ACHN (cell line): ENCODE measurements at places on chromosomes 3 and 15.

DNA sequence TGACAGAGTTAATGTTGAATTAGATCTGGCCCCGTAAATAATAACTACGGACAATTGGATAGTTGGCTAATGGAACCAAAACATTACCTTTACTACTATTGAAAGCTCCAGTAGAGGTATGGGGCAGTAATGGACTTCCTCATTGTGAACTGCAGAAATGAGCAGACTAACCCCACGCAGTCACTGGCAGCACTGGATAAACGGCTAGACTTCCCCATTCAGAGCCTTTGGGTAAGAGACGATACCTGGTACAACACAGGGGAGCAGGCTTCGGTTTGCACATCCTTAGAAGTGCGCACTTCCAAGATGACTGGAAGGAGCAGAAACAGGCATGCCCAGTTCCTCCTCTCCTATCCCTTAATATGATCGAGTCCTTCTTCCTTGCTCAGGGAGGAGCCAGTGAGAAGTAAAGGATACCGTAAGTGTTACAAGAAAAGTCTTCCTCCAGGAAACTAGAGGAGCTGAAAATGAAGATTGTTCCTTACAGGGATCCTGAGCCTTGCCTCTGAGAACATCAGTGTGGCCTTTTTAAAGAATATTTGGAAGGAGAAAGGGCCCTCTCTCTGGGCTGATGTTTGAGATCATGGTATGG is 100.5 kb upstream of the NECTIN3 start:
- DNase-seq = no peak

DNA sequence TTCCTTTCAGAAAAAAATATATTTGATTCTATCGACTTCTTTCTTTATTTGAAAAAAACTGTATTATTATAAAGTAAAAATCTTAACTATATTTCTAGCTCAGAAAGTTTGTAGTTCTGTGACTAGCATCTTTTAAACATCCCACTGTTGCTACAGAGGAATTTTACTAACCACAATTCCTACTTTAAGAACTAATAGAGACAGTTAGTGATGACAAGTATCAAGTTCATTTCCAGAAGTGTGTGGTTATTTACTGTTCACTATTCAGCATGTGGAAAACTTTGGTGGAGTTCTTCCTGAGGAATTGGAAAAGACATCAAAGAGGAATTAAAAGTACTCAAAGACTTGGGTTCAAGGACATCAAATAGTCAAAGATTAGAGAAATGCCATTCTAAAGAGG is 524.1 kb upstream of the CBLB start:
- DNase-seq = no peak

GRCh38 chr15:51076524-51077220 is 18.0 kb downstream of the TNFAIP8L3 start:
- no peak for DNase-seq

DNA sequence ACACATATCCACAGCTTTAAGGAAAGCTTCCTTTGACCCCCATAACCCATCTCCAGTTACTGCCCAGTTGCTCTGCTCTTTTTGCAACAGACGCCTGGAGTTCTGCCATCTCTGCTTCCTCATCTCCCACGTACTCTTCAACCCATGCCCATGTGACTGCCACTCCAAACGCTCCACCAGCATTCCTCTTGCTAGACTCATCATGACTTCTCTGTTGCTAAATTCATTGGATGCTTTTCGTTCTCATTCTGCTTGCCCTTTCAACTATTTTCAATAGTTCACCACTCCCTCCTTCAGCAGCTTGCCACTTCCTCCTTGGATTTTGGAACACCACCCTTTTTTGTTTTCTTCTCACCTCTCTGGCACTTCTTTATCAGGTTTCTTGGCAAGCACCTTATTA is 2.7 kb upstream of the KNSTRN start:
- peak; percentile 92 for DNase-seq

DNA sequence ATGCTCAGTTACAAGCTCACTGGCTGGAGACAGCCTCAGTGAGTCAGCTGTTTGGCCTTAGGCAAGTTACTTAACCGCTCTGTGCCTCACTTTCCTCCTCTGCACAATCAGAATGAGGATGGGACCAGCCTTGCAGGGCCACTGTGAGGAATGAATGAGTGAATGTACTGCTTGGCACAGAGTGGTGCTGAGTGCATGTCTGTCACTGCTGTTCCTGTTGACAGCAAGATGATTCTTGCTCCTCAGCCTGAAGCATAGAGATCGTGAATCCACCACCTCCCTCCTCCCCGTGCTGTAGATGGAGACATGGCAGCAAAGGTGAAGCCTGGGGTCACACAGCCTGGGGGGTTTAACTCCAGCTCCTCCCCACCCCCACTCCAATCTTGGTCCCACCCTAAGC is 14.6 kb upstream of the GRIP2 start:
- DNase-seq = no peak

DNA sequence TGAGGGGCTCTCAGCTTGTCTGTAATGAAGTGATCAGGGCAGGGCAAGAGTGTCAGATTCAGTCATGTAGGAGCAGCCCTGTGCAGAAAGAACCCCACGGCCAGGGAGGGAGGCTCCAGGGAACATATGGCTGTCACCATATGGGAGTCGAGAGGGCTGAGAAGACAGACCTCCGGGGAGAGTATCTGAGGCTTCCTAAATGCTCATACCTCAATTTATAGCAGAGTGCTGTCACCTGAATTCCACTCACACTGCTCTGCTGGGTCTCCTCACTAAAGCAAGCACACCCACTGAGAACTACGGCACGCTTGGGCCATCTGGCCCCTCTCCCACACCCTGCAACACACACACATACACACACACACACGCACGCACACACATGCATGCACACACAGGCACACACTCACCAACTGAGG is 92.3 kb upstream of the TJP1 start:
- no peak for DNase-seq

- DNase-seq = peak; percentile 34
These were observed 888 bp downstream of the PPP2R3A start for GRCh38 chr3:135966271-135966961.

DNA sequence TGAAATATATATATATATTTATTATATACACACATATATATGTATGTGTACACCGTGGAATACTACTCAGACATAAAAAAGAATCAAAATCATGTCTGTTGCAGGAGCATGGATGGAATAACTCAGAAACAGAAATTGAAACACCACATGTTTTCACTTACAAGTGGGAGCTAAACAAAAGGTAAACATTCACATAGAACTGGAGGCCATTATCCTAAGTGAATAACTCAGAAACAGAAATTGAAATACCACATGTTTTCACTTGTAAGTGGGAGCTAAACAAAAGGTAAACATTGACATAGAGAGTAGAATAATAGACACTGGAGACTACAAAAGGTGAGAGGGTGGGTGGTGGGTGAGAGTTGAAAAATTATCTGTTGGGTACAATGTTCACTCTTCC is 171.5 kb upstream of the GOLIM4 start:
- DNase-seq = no peak

DNA sequence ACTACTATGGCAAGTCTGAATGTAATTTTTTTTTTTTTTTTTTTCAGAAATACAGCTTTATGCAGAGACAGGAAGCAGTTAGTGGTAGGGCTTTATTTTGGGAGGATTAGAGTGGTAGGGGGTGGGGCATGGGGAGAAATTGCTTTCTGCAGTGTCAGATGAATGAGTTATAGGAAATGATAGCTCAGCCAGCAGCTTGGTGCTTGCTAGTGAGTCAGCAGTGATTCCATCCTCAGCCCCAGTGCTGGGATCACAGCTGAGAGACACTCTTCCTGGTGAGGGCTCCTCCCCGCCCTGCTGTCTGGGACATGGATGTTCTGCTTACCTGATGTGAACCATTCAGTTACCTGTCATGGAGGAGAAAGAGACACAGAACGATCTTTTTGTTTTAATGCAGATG is 39.6 kb downstream of the SEMA6D start:
- peak; percentile 35 for DNase-seq

DNA sequence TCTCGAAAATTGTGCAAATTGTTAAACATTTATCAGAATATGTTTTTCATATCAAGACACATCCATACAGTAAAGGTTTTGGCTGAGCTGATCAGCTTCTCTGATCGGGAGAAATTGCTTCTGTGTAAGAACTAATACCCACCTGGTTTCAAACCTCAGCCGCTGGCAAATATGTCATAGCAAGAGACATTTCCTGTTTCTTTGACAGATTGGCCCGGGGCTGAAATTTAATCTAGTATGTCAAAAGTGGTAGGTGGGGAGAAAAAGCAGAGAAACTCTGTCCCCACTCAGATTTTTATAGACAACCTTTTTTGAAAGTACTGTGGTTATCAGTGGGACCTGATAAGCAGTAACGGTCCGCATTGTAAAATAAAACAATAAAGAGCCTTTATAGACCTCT is 88.8 kb upstream of the SLC24A5 start:
- DNase-seq = no peak

DNA sequence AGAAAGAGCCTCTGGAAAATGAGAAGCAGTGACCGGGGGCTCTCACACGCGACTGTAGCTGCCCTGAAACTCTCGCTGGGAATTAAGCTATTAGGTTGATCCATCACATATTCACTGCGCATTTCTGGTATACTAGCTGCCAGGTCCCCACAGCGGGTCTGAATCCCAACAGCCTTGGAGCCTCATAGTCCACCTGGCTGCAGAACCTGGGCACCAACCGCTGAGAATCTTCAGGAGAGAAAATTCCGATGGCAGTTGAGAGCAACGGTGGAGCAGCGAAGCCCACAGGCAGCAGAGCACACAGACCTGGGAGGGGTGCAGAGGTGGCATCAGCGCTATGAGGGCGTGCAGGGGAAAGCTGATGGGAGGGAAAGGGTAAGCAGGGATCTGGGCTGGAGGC is 75.1 kb downstream of the FAM174B start:
- DNase-seq = no peak

- DNase-seq = peak; percentile 73
These were observed 14.3 kb upstream of the FBXL22 start for GRCh38 chr15:63582718-63583426.

GRCh38 chr15:73870700-73871408 is 2.5 kb upstream of the TBC1D21 start:
- DNase-seq = no peak

DNA sequence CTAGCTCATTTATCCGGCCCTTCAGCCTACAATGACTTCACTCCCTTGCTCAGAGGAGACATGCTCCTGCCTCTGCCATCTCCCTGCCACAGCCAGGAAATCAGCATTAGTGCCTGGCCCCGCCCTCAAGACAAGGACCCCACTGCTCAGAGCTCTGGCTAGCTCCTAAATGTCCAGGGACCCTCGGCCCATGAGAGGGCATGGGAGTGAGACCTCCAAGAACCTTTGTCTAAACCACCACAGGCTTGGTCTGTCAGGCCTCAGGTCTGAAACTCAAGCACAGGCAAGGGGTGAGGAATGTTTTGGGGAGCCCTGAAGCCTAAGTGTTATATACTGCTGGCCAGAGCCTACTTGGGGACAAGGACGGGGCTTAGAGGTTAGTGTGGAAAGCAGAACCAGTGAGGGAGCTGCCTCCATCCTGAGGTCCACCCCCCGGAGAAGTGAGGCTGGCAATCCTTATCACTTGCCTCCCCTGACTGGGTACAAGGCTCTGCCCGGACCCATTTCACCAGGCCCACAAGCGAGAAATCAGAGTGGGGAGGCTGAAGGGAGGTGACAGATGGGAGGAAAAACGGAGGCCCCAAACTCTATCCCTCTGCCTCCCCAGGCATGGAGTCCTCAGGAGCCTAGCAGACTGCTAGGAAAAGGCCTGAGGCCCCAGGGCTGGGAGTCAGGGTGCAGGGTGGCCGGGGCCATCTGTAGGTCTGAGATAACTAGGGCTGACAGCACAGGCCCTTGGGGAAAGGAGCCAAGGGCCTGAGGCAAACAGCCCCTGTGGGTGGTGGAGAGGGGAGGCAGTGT is 18.8 kb downstream of the SHF start:
- no peak for DNase-seq

DNA sequence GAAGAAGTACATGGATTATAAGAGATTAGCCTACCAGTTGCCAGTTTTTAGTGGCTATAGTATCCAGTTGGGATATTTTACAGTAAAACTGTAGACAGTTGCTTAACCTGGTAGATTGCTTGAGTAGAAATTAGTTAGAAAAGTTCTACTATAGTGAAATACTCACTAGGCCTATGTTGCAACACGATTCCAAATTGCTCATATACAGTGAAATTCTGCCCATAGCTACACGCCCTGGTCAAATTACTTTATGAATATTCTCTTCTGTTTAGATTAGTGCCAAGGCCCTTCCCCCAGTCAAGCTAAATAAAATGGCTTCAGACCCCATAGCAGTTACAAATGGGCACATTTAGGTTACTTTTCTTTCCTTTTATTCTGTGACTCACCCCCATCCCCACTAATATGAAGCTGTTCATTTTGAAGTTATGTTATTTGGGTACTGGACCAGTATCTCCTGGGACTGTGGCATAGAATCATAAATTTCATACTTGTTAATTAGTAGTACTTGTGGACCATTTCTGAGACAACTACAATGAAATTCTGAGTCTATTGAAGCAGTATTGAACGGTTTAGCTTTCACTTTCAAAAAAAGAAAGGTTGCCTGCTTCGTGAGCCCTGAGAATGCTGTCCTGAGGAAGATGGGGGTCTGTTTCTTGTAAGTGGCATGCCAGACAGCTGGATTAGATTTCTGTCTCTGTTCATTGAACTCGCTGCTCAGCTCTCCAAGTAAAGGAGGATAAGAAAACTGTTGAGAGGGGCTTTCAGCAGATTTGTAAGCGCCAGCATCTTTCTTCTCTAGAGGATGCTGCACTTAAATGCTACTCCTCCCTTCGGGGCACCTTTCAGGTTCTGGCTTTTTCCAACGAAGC is 65.8 kb upstream of the CFAP20DC start:
- DNase-seq = no peak

GRCh38 chr15:84402856-84403608 is 167.5 kb downstream of the GOLGA6L4 start:
- no peak for DNase-seq

DNA sequence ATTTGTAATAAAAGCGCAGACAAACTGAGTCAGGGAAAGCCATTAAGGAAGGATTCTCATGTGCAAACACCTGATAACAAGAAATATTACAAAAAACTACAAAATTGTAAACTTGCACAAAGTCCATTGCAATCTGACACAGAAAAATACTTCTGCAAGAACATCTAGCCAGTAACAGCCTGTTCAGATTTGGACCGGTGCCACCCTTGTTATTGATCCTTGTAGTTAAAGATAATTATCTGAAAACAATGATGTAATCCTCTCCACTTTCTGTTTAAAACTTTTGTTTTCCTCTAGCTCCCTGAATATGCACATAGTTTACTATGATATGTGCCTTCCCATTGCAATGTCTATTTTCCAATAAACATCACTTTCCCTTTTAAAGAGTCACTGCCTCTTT is 1090.2 kb downstream of the PLOD2 start:
- no peak for DNase-seq

DNA sequence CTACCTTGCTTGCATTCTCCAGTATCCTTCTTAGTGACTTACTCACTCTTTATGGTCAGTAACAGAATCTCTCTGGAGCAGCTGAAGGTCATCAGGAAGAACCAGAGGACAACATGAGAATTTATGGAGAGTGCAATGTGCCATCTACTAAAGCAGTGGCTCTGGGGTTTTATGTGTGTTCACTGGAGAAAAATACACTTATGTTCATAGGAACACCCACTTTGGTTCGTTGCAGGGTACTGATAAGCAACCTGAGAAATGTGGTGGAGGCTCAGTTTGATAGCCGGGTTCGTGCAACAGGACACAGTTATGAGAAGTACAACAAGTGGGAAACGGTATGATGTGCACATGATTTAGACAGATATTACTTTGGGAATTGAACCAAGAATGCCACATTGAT is 12.8 kb downstream of the CPB1 start:
- no peak for DNase-seq

GRCh38 chr15:87537295-87537694 is 719.2 kb downstream of the NTRK3 start:
- DNase-seq = no peak

GRCh38 chr3:13688824-13689223 is 139.9 kb downstream of the FBLN2 start:
- no peak for DNase-seq

- DNase-seq = no peak
These were observed 85.4 kb downstream of the ZNF385D start for GRCh38 chr3:21665444-21666100.
